Activated T-helper 1 cell treated with anti-CD3 and anti-CD28 coated beads, Interleukin-2, amount 50 U/mL, for 16 hours (primary cell): ENCODE measurements at places on chromosomes 6 and 20.

DNA sequence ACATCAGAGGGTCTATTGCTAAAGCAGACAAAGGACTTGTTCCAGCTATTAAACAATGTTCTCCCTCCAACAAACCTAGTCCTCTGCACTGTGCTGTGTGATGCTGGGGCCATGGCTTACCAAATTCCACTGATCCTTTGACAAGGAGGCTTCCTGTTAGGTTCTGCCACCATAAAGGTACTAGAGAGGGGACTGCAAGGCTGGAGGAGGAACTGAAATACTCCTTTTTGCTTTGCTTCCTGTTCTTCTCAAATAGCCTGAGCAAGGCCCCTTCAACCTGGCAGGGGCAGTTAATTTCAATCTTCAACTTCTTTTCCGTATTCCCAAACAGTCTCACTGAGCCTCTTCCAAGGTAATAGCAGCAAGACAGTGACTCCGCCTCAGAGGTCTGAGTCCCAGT is 286.4 kb upstream of the IRAK1BP1 start:
- no peak for DNase-seq

GRCh38 chr6:45961125-45961524 is 54.5 kb downstream of the CLIC5 start:
- DNase-seq: no peak

- no peak for DNase-seq
Observed at GRCh38 chr20:34299556-34300255, 3.4 kb downstream of the AHCY start.

GRCh38 chr6:142294679-142295078 is 7.1 kb upstream of the ADGRG6 start:
- DNase-seq: no peak

GRCh38 chr6:151493804-151494234 is at the start of gene CCDC170:
Gene CCDC170 (plus strand): TSS chr6:151494017. CDS start chr6:151494129, 112 bp downstream.
- no peak for DNase-seq

DNA sequence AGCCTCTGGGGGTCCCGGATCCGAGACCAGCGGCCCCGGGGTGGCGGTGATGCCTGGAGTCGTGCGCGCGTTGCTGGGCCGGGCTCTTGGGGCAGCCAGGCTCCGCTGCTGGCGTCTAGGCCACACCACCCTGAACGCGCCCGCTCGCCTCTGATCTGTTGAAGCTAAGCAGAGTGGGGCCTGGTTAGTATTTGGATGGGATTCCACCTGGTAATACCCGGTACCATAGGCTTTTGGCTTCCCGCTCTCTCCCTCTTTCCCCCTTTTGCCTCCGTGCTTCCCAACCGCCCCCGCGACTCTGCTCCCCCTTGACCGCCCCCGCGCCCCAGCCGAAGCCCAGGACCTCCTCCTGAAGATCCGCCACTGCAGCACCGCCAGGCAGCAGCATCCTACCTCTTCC is 1383.5 kb upstream of the DEFB115 start:
- DNase-seq: no peak

DNA sequence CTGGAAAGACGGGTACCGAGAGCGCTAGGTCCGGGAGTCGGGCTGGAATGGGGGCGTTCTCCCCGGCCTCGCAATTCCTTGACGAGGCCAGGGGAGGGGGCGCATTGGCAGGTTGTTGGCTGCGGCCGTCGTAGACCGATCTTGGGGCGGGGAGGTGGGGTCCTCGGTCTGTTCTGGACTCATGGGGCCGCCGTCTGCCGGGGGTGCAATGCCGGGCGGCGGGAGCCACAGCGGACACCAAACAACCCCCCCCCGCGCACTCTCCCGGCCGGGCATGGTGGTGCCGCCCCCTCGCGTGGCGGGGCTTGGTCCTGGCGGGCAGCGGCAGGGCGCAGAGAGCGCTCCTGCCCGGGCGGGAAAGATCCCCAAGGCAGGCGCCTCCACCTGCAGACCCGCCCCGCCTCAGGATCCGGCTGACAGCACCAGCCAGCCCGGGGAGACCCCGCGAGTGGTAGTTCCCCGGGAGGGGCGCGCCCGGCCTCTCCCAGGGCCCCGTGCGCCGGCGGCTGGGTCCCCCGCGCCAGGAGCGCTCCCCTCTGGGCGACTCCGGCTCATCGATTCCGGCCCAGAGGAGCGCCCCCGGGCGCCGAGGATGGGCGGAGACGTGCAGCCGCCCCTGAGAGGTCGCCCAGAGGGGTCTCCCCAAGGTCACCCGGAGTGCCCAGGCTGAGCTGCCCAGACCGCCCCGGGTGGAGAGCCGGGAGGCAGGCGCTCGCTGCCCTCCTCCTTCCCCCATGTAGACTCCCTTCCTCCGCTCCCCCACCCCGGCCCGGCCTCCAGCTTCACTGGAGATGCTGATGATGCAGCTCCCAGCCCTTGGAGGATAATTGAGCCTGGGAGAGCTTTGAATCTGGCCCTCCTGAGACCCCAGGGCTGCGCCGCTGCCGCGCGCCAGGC is 709 bp downstream of the PPP1R16B start:
- DNase-seq: peak; percentile 23

DNA sequence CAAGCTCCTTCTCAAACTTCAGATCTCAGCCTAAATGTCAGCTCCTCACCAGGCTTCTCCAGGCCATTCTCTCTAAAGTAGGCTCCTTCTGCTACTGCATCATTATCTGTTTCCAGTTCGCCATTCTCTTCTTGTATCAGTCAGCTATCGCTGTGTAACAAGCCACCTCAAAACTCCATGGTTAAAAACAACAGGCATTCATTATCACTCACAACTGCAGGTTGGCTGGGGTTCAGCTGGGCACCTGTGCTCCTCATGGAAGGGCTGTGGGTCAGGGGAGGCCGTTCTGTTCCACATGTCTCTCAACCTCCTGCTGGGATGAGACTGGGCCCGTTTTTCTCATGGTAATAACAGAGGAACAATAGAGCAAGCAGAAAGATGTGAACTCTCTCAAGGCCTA is 28.7 kb downstream of the PRND start:
- no peak for DNase-seq

DNA sequence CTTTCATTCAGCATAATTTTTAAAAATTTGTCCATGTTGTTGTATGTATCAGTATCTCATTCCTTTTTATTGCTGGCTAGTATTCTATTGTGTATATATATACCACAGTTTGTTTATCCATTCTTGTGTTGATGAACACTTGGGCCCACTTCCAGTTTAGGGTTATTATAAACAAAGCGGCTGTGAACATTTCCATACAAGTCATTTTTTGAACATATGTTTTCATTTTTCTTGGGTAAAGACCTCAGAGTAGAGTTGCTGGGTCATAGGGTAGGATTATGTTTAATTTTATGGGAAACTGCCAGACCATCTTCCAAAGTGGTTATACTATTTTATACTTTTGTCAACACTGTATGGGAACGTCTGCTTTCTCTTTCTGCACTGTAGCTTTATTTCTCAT is 55.3 kb downstream of the RBM24 start:
- no peak for DNase-seq

GRCh38 chr6:1665214-1665613 is 55.5 kb downstream of the FOXC1 start:
- no peak for DNase-seq

DNA sequence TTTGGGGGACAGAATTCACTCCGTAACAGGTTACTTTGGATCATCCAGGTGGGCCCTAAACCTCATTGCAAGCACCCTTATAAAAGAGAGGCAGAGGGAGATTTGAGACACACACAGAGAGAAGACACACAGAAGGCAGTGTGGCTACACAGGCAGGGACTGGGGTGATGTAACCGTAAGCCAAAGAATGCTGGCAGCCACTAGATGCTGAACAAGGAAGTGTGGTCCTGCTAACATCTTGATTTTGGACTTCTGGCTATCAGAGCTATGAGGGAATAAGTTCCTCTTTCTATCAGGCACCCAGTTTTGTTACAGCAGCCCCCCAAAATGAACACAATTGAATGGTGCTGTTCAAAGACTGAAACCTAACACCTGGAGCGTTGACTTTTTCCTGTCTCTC is 191.3 kb upstream of the MYLIP start:
- no peak for DNase-seq

DNA sequence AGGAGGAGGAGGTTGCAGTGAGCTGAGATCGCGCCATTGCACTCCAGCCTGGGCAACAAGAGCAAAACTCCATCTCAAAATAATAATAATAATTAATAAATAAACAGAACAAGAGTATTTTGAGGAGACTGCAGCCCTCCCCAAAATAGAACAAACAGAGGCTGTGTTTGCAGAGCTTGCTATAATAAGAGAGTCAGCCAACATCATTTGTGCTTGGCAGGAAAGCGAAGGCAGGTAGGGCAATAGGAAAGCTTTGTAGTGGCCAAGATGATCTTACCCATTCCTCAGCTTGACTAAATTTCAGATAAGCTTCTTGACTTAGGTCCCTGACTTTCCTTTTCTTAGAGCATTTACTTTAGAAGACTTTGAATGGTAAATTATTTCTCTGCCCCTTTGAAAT is 6.7 kb downstream of the C6orf141 start:
- DNase-seq: no peak

GRCh38 chr6:1187293-1188131 is 124.4 kb upstream of the FOXQ1 start:
- no peak for DNase-seq

- no peak for DNase-seq
Observed at GRCh38 chr20:49799698-49800097, 12.9 kb upstream of the SLC9A8 start.

DNA sequence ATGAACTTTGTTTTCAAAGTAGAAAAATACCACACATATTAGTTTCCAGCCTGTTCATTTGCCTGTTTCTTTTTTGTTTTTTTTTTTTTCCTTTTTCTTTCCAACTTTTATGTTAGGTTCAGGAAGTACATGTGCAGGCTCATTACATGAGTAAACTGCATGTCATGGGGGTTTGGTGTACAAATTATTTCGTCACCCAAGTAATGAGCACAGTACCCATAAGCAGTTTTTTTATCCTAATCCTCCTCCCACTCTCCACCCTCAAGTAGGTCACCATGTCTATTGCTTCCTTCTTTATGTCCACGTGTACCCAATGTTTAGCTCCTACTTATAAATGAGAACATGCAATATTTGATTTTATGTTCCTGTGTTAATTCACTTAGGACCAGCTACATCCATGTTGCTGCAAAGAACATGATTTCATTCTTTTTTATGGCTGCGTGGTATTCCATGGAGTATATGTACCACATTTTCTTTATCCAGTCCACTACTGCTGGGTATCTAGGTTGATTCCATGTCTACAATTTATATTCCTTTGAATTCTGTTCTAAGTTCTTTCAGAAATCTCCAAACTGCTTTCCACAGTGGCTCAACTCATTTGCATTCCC is 31.8 kb downstream of the SNX14 start:
- DNase-seq: no peak

- DNase-seq: no peak
Observed at GRCh38 chr20:58374027-58374850, 14.8 kb upstream of the VAPB start.

DNA sequence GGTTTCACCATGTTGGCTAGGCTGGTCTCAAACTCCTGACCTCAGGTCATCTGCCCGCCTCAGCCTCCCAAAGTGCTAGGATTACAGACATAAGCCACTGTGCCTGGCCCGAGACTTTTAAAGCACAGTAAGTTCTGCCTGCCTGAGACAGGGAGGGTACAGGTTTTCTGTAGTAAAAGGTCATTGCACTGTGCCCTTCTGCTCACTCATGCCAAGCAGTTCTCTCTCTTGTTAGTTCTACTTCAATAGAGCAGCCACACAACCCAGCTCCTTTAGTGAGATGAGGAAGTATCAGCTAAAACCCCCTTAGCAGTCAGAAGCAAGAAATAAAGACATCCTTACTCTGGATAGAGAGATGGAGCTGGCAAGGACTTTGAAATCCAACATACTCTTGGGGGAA is 52.4 kb upstream of the ARMH2 start:
- no peak for DNase-seq

DNA sequence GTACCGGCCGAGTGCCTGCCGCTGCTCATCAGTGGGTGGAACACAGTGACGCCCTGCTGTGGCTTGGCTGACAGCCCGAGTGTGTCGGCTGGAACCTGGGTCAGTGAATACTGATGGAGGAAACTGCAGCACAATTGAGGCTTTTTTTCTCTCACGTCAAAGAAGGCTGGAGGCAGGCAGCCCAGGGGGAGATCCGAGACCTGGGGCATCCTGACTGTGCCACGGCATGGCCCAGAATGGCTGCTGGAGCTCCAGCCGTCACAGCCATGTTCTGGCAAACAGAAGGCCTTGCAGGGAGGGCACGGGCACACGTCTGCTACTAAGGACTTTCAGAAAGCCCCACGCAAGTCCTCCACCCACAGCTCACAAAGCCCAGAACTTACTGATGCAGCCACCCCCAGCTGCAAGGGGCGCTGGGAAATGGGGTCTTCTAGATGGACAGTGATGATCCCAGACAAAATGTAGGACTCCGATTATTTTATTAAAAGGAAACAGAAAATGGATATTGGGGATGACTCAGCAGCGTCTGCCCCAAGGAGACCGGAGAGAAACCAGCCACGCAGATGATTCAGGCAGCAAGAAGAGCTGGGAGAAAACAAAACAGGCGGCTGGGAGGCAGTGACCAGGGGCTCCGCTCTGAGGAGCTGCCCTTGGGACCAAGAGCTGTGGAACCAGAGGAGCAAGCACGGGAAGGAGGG is 140.0 kb downstream of the TAF4 start:
- DNase-seq: no peak

- no peak for DNase-seq
Observed at GRCh38 chr6:53066874-53067706, 1.9 kb downstream of the FBXO9 start.

DNA sequence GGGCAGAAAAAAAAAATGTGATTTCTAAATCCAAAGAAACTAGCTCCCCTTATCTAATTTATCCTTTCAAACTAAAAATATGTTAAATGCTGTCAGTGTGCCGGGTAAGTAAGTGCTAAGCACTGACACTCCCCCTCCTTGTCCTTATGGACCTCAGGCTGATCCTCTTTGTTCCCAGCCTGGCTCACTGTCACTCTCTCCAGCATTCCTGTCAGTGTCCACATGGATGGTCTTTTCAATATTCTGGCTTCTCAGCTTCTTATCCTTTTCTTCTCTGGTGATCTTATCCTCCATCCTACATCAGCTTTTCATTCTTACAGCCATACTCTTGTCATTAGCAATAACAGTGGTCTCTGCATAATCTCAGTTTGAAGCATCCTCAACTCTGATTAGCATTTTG is 55.0 kb downstream of the BCKDHB start:
- DNase-seq: no peak

GRCh38 chr20:689348-689747 is 13.7 kb upstream of the SCRT2 start:
- no peak for DNase-seq

DNA sequence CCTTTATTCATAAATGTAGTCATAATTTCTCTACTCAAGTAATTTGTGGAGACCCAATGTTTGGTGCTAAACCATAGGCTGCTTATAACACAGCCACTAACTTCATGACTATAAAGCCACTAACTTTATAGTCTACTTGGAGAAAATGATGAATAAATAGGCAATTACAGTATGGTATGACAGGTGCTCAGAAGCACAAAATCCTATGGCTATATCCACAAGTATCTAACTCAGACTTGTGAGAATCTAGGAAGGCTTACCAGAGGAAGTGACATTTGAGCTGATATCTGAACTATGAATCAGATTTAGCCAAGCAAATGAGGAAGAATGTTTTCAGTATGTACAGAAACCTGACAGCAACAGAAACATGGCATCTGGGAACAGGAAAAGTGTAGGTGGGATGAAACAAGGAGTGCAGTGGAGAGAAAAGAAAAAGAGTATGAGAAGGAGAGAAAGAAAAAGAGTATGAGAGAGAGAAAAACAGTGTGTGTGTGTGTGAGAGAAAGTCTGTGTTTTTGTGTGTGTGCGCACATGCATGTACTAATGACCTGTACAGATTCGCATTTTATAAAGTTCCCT is 59.9 kb downstream of the REV3L start:
- DNase-seq: no peak

GRCh38 chr20:34637245-34638038 is 39.5 kb downstream of the PIGU start:
- no peak for DNase-seq

- no peak for DNase-seq
Observed at GRCh38 chr6:153003366-153003690, 819 bp upstream of the MTRF1L start.
